Fibroblast of mammary gland (primary cell): ENCODE measurements at places on chromosomes 1 and 21.

DNA sequence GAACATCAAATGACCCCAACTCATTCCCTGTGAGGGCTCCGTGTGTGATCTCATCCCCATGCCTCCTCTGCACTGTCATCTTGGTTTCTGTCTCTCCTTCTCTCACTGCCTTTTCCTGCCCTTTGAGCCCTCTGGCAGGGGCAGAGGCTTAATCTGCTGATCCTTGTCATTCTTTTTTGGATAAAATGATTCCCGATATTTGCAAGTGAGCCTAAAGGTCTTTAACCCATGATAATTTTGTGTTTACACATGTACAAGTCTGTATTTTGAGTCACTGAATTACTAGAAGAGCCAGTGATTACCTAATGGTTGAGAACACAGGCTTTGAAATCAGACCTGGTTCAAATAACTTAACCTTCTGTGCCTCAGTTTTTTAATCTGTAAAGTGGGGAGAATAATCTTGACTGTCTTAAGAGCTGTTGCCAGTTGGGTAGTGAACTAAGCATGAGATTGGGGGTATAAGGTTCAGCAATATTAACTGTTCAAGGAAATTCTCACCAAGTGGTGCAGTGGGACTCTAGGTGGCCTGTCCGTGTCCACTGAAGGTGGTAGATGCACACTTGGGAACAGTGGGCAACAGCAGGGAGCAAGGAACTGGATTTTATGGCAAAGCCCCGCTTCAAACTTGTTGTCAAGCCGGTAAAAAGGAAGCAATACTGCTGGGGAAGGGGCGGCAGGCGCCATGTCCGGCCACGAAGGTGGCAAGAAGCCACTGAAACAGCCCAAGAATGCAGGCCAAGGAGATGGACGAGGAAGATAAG is 1.6 kb downstream of the ECHDC2 start:
- DNase-seq, result no peak

DNA sequence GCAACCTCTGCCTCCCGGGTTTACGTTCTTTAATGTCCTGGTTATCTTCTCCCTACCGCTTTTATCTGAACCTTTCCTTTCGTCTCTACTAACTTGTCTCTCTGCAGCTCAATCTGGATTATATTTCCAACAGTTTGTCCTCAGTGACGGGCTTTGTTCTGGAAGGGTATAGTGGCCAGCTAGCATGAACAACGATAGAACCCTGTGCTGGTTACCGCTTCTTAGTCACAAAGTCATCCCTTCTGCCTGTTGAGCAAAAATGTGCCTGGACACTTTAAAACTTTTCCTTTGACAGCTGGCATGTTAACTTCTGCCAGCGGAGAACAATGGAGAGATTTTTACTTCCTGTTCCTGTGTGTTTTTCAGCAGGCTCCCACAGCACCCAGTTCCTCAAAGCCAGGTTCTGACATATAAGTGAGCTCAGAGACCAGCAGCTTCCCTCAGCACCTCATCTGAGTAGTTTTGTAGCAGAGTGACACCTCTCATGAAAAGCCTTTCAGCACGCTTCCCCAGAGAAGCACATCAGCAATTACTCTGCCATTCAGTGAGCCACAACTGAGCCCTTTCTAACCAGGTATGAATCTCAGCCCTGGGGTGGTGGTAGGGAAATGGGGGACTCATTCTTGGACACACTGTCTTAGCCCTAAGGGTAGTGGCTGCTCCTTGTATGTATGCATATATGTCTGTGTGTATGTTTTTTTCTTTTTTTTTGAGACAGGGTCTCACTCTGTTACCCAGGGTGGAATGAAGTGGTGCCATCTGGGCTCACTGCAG is 23.6 kb upstream of the CCDC17 start:
- DNase-seq, result no peak

DNA sequence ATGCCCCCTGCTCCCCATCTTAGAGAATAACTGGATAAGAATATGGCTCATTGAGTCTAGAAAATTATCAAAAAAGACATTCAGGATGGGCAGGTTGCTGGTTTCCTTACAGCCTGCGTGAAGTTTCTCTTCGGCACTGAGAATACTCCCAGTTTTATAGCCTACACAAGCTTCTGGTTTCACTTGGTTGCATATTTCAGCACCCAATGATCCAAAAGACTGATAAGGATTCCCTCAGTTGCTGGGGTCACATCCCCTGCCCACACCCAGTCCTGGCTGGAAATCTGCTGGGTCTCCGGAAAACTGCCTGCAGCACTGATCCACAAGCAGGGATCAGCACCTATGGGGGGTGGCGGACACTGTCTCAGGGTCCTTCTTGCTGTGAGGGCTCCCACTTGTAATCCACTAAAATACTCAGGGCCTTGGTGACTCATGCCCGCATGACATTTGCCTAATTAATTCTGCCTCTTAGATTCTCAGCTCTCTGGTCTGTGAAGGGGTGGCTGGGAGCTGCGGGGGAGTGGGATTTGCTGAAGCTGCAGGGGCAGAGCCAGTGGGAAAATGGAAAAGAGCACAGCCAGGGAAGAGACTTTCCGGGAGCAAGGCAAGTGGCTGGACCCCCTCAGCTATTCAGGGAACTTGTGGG is 142.5 kb downstream of the ZNF648 start:
- DNase-seq, result no peak

DNA sequence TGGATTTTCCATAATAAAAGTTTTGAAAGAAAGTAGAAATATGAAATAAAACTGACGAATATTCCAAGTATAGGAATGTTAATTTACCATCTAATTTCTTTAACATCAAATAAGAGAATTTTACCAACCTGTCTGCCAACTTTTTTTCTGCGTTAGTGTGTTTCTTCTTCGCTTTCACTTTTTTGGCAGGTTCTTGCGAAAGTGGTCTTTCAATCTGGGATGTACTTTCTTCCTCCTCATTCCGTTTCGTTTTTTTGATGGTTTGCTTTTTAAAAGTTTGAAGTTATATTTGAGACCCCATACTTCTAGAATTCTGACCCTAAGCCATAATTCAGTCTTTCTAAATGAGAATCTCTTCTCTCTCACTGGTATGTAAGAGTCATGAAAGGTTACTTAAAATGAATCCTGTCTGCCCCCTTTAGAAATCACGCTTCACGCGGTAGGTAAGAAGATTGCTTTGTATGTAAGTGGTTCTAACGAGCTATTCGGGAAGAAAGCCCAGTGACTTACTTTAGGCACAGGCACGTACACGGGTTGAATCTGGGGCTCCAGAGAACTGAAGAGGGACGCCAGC is 580 bp downstream of the RBM34 start:
- peak; percentile 67 for DNase-seq

DNA sequence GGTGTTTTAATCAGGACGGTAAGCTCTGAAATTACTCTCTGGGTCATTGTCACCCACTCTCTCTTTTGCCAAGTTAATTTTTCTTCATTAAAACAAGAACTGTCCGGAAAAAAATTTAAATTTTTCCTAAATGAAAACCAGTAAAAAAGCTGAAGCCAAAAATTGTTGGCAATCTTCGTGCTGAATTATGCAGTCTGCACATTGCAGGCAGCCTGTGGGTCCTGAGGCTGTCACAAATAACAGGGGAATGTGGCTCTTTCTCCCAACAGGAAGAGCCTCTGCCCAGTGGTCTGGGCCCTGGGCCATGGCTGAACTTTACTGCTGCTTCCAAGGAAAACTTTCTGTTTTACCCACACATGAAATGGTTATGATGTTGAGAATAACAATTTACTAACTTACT is 153.9 kb upstream of the SPAG17 start:
- no peak for DNase-seq

DNA sequence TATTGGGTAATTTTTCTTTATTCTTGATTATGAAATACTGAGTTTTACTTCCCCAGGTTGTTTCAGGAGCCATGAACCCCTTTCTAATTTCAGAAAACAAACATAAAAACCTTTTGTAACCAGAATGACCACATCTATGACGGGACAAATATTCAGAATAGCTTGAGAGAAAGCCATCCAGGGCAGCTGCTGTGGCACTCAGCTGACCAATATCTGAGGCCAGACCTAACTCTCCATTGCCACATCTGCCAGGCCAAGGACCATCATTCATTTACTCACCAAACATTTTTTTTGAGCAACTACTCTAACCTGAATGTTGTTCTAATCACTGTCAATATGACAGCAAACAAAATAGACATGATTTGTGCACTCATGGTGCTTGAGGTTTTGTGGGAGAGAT is 608.3 kb upstream of the PKN2 start:
- no peak for DNase-seq
